ENCODE measurements at places on chromosomes 4 and X. TPM values are rescaled to one million over a fixed set of nuclear protein-coding genes. Genes with fewer than 3 reads are reported as not detected.

- DNase-seq, result no peak
These were observed 33.9 kb upstream of the CDX4 start for GRCh38 chrX:73412930-73413329.

DNA sequence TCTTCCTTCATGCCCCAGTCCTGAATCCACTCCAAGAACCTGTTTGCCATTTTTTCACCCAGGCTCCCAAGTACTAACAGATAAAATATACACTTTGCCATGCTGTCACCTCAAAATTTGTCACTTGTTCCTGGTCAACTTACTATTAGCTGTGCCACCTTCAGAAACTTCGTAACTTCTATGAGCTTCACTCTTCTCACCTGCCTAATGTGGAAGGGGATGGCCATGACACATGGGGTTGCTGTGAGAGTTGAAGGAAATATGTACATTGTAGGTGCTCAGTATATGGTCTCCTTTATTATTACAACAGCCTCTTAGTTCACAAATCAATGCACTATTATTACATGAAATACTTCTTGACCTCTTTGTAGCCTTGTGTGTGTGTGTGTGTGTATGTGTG, 10.4 kb downstream of the TMSB4X start:
- no peak for DNase-seq

DNA sequence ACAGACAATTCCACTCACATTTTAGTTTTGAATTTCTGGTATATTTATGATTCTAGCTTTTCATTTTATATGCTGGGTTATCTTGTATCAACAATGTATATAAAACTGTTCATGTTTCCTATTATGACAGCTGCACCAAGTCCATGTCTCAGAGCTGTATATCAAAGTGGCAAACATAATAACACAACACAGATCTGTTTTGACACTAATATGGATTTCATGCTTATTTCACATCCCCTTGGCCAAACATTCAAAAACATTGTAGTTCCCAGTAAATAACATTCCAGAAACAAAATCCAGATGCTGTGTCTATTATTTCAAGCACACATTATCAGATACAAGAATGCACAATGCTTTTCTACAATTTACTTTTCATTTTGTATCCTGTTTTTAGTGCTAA, 380.6 kb upstream of the MAGEB2 start:
- DNase-seq, result no peak

- no peak for DNase-seq
These were observed 41.2 kb upstream of the DUSP21 start for GRCh38 chrX:44802613-44803012.

DNA sequence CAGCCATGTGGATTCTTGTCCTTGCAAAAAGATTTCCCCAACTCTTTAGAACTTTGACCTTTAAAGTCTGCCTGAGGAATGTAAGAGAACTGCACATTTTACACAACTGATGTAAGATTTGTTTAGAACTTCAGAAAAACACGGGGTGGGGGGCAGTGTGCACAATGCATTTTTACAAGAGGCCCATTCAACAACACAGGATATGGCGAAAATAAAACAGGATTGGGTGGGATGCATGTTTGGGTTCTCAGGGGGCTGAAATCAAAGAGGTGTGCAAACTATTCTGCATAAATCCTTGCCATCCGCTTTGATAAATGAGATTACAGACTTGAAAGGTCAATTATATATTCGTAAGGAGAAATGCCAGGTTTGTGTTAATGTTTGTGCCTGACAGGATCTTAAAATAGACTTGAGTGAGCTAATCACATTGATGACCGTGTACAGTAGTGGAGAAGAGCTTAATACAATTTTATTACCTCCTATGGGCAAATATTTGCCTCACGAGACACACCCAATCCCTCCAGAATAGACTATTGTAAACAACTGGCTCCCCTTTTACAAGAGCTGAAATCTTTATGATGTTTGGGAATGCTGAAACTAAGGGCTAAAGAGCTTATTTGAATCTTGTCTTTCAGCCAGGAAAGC, 184.1 kb upstream of the LEF1 start:
- DNase-seq, result no peak

DNA sequence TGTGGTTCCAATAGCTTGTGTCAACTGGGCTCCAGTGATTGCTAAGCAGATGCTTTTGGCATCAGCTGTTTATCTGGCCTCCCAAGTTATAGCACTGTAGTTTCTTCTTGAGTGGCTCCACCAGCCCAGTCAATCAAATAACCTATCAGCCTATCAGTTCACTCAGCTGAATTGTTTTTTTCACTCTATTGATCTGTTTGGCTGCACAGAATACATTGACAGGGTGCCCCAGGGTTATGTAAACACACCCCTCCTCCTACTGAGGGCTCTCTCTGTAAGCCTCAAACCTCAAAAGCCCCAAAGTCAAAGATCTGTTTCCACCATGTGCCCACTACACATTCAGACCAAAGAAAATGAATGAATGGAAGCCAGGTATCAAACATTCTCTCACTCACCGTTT, 214.0 kb downstream of the HS6ST2 start:
- DNase-seq, result no peak

- no peak for DNase-seq
These were observed 13.7 kb upstream of the TMPRSS11E start for GRCh38 chr4:68433582-68433981.

- DNase-seq, result peak; percentile 35
These were observed 1.6 kb downstream of the CASK start for GRCh38 chrX:41921492-41922430.

DNA sequence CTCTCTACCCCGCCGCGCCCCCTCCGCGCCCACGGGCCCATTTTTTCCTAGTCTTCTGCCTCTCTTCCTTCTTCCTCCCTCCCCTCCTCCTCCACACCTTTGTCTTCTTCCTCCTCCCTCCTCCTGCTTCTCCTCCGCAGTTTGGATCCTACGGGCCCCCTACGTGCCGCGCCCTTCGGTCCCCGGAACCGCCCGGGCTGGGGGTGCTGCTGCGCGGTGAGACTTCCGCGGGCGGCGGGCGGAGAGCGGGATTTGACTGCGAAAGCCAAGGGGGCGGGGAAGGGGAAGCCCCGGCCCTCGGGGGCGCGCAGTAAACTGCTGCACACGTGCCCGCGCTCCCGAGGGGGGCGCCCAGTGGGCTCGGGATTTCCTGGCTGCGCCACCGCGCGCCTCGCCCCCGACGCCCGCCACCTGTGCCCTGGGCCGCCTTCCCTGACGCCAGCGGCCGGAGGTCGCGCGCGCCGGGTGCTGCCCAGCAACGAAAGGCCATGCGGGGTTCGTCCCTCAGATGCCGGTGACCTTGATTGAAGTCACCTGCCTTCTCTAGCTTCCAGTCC, 3.3 kb upstream of the NKX3-2 start:
- peak; percentile 40 for DNase-seq

DNA sequence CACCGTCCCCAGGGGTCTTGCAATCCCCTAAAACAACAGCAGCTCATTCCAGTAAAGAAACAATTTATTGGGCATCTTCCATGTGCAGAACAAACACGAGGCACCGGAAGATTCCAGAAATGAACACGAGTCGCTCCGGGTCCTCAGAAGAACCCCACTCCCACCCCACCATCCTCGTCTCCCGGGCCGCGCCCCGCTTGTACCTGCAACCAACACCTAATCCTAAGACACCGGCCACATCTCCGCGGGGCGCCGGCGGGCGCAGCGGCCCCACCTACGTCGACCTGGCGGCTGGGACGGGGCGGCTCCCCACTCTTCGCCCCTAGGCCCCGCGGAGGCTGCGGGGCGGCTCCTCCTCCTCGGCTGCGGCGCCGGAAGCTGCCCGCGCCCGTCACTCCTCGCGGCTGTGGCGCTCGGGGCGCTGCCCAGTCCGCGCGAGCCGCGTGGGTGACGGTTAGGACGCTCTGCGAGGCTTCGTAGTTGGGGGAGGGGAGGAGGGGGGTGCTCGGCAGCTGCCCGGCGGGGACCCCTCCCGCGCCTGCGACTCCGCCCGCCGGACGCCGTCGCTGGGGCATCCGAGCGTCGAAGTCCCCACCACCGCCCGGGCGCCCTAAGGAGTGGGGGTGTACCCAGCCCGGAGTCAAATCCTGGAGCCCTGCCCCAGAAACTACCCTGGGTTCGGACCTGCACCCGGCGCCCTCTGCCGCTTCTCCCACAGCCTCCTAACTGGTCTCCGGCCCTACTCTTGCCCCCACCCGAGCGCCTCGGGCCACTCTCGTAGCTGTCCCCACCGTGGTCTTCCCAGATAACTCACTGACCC, at the start of gene CCDC158:
Gene CCDC158 (minus strand): TSS at position 380 of the 820 bp plus-strand sequence. CDS start 17,934 bp downstream, outside the sequence.
- DNase-seq, result no peak

GRCh38 chrX:72145181-72145580, 13.5 kb upstream of the RTL5 start:
- no peak for DNase-seq

DNA sequence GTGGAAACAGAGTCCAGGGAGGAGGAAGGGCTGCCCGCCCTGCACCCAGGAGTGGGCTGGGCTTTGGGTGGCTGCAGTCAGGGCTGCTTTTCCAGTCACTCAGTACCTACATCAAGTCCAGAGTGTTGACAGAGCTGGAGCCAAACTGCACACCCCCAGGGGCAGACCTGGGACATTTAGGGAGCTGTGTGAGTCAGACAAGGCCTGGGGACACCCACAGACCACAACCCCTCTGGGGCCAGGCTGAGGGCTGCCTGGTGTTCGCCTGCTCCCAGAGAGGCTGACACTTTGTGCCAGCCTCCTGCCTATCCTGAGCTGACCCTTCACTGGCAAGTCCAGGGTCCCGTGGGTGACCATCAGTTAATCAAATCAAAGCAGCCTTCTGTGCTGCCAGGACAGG, 240.0 kb downstream of the BCOR start:
- no peak for DNase-seq

DNA sequence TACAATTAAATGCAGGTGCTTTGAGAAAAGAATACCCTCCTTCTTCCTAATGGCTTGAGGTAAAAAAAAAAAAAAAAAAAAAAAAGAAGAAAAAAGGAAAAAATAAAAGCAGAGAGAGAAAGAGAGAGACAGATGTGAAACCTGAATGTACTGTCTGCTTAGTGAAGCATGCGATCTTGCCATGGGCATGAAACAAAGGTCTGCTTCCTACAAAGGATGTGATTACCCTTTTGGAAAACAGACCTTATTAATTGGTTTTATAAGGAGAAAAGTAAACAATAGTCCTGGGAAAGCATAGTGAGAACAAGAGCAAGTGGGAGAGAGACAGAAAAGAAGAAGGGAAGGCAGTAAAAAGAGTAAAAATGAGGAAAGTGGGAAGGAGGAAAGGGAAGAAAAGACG, 526.1 kb upstream of the PABPC4L start:
- DNase-seq, result no peak

DNA sequence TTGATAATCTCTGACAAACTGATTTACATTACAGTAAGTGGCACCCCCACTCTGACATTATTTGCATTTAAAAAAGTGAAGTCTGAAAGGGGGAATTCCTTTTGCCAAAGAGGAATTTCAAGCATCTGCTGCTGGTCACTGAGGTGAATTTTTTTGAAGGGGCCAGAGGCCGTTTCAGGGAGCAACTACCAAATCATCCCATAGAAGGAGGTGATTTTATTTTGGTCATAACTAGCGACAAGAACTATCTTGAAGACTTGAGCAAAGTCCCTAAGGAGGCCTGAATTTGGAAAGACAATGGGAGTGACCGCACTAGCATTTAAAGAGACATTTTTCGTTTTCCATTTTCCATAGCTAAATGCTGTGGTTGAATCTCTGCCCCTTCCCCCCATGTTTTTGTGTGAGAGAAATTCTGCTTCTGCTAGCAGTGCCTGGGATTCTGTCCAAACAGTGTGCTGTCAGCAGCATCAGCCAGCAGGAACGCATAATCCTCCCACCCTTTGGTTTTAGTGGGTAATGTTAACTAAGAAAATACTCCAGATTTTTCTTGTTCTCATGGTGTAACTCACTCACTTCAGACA, 110.1 kb upstream of the MED14 start:
- peak; percentile 21 for DNase-seq

- DNase-seq, result no peak
These were observed 326.4 kb upstream of the NOCT start for GRCh38 chr4:138689187-138689586.

DNA sequence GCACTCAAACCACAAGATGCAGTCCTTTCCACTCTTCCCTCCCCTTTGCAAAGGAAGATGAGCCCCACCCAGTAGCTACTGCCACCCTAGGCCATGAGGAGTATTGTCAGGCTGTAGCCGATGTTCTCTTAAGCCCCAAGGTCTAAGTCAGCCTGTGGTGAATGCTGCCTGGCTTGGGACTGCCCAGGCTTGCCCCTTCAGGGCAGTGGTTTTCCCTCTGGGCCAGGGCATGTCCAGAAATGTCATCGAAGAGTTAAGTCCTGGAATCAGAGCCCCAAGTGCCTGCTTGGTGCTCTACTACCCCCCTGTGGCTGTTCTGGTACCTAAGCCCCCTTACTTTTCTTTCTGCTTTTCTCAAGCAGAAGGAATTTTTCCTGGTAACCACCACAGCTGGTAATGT, 11.8 kb upstream of the PGK1 start:
- peak; percentile 85 for DNase-seq

DNA sequence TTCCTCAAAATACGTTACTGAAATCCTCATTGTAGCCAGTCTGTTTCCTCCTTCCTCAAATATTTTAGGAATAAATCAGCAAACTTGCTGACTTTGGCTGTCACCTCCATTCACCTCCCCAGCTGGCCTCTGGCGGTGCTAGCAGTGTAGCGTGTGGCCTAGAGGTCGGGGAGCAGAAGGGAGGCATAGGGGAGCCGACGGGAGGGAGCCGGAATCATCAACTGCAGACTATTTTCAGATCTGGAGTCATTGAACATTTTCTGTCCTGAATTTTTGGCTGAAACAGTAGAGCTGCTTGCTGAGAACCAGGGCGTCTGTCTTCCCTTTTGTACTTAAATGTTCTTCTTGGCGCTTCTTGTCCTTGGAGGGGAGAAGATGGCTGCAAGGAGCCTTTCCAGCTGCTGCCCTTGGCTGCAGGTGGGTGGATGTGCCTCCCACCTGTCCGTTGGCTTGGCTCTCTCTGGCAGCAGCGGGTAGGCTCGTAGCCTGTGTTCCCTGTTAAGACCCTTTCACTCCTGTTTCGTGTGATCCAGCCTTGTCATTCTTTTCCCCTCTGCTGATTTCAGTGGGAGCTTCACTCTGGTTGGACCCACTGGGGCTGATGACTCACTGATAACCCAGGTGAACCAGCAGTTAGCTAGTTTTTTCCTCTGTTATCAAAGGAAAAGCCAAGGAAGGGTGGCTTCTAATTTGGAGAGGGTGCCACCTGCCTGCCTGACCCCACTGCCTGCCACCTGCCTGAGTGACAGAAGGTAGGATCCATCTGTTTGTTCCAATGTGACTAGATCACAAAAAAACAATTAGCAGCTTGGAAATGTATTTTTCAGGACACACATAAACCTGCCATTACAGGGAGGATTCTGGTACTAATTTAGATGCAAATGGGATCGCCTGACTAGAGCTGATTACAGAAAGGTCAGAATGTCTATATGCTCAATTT, 135.9 kb downstream of the GATB start:
- no peak for DNase-seq

GRCh38 chrX:150968862-150969720, 14.0 kb upstream of the HMGB3 start:
- no peak for DNase-seq

The MRFAP1 gene
- total RNA-seq, result 224 TPM

The ASB12 gene
- total RNA-seq, result not detected

The OTC gene
- total RNA-seq, result not detected

The IL1RAPL1 gene
- total RNA-seq, result 0.17 TPM

The RBM3 gene
- 168 TPM for total RNA-seq

The NPY1R gene
- 16.6 TPM for total RNA-seq

The HS3ST1 gene
- 0.26 TPM for total RNA-seq

The SLC10A3 gene
- 14.0 TPM for total RNA-seq

The TEX11 gene
- total RNA-seq, result not detected

The COL4A6 gene
- total RNA-seq, result not detected

The PAGE1 gene
- total RNA-seq, result not detected

The TMEM47 gene
- total RNA-seq, result 0.52 TPM

The ZAR1 gene
- not detected for total RNA-seq

The NEK1 gene
- total RNA-seq, result 2.7 TPM

The BRCC3 gene
- 3.5 TPM for total RNA-seq
